ENCODE measurements at places on chromosomes 4 and X. TPM values are rescaled to one million over a fixed set of nuclear protein-coding genes. Genes with fewer than 3 reads are reported as not detected.

Gene CFAP99
- not detected for total RNA-seq

Gene ADRA2C
- 1.5 TPM for total RNA-seq

Gene FOXP3
- total RNA-seq, result not detected

Gene GIMD1
- total RNA-seq, result not detected

Gene HPSE
- 0.75 TPM for total RNA-seq

Gene ZNF630
- 1.5 TPM for total RNA-seq

Gene BMP2K
- total RNA-seq, result 46.1 TPM

Gene C4orf54
- under 0.01 TPM for total RNA-seq

Gene KDR
- 0.75 TPM for total RNA-seq

Gene NKAP
- total RNA-seq, result 4.5 TPM

Gene RNF212
- total RNA-seq, result 2.0 TPM

Gene HTRA3
- total RNA-seq, result 0.55 TPM
